Activated gamma-delta T cell treated with Interleukin-2 at 50 U/mL for 16 hours (primary cell): ENCODE measurements at places on chromosomes 6 and 20.

DNA sequence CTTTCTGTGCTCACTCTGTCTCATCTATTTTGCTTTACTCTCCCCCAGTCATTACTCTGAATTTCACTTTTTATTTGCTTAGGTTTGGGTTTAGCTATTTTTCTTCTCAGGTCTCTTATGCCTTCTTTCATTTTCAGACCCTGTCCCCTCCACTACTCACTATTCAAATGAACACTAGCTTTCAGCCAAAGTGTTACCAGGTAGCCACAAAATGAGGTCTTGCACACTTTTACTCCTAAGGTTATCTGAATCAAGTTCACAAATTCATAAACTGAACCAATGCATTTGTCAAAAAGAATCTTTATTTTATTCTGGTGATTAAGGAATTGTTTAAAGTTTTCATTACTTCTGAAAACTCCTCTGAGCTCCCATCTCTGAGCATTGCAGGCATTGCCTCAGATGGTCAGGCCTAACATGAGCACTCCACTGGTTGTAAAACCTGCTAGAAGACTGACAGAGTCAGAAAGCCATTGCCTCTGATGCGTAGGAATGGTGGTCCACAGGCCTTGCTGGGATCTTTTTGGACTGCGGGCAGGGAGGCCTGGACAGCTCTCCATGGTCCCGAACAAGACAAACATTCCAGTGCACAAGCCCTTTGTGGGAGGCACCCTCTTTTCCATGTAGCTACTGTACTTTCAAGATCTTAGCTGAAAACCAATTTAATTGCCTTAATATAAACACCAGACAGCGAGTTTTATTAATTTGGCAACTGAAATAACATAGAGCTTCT is 48.5 kb downstream of the FYN start:
- no peak for DNase-seq

- DNase-seq, result no peak
Observed at GRCh38 chr6:106973018-106973835, 1.3 kb downstream of the CD24 start.

GRCh38 chr6:47932575-47932974 is 150.7 kb downstream of the OPN5 start:
- DNase-seq, result no peak

DNA sequence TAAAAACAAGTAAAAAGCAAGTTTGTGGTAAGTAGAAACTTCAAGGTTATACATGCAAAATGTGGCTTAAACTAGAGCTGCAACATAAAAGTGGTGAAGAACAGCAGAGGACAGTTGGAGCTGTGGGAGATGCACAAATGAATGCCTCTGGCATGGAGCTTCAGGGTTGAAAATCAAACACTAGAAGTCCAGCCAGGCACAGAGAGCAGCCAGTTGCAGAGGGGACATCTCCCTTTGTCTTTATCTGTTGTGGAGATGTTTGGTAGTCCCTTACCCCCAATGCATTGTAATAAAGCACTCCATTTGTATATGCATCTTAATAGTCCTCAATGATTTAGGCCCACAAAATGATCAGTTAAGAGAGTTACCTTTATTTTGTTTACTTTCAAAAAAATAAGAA is 73.1 kb upstream of the C20orf144 start:
- no peak for DNase-seq

- no peak for DNase-seq
Observed at GRCh38 chr6:40966860-40967259, 72.2 kb downstream of the UNC5CL start.

- DNase-seq, result no peak
Observed at GRCh38 chr6:113530769-113531168, 326.4 kb upstream of the MARCKS start.

DNA sequence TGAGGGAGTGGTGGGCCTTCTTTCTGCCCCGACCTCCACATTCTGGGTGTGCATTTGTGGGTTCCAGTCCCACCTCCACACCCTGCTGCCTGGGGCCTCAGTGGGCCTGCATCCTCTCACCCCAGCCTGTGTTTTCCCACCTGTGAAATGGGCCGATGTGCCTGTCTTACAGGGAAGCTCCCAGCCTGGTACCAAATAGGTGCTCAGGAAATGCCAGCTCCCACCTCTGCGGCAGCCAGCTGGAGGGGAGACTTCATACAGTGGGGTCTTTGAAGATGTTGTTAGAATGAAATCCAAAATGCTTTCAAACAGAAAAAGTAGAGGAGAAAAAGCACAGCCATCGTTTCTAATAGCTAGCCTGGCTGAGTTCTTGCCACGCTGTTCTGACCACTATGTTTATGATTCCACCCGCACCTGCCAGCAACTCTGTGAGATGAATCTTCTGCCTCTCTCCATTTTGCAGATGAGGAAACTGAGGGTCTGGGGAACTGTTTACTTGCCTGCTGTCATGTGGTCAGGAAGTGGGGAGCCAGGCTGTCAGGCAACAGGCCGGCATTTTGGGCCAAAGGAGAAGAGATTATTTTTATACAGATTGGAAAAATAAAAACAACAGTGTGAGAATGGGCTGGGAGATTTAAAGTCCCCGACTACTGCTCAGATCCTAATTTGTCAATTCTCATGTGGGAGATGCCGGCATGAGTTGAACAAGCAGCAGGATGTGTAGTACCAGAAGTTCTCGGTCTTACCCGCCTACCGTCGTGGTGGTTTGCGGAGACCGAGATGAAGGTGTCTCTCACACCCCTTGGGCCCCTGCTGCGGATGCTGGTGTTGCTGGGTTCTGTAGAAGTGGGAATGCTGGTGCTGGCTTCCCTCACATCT is 4.6 kb downstream of the TMEM181 start:
- peak; percentile 29 for DNase-seq

GRCh38 chr6:16639684-16640480 is 121.4 kb downstream of the ATXN1 start:
- no peak for DNase-seq

DNA sequence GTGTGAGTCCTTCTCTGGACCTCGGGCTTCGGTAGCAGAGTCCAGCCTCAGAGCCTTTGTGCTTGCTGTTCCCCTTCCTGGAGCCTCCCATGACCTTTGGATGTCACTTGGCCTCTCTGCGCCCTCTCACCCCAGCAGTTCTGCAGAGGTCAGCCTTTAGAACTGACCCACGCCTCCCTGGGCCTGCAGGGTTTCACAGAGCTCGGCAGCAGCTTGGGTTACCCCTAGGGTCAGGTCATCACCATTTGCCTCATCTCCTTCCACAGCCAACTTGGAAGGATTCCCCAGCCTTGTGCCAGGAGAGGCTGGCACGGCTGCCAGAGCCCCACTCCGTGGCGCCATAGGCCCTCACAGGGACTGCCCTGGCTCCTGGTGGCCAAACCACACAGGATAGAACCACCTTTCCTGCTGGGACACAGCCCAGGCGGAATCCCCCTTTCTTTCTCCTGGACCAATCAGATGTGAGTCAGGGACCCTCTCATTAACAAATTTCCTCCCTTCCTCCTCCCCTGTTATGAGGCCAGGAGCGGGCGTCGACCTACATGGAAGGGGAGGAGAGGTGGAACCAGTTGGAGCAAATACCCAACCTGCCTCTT is 13.9 kb upstream of the SIRPA start:
- DNase-seq, result no peak
